ENCODE measurements at places on chromosomes 2 and 18. TPM values are rescaled to one million over a fixed set of nuclear protein-coding genes. Genes with fewer than 3 reads are reported as not detected.

DNA sequence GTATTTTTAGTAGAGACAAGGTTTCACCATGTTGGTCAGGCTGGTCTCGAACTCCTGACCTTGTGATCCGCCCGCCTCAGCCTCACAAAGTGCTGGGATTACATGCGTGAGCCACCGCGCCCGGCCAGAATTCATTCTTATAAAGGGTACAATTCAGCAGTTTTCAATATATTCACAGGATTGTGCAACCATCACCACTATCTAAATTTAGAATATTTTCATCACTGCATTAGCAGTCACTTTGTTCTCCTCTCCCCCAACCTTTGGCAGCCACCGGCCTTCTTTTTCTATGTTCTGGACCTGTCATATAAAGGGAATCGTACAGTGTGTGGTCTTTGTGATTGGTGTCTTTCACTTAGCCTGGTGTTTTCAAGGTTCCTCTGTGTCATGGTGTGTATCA is 40.7 kb downstream of the TCF7L1 start:
- no peak for DNase-seq

- no peak for DNase-seq
These were observed 57.1 kb downstream of the TRABD2A start for GRCh38 chr2:84823788-84824187.

GRCh38 chr2:34105006-34105767 is 506.1 kb upstream of the FAM98A start:
- no peak for DNase-seq

DNA sequence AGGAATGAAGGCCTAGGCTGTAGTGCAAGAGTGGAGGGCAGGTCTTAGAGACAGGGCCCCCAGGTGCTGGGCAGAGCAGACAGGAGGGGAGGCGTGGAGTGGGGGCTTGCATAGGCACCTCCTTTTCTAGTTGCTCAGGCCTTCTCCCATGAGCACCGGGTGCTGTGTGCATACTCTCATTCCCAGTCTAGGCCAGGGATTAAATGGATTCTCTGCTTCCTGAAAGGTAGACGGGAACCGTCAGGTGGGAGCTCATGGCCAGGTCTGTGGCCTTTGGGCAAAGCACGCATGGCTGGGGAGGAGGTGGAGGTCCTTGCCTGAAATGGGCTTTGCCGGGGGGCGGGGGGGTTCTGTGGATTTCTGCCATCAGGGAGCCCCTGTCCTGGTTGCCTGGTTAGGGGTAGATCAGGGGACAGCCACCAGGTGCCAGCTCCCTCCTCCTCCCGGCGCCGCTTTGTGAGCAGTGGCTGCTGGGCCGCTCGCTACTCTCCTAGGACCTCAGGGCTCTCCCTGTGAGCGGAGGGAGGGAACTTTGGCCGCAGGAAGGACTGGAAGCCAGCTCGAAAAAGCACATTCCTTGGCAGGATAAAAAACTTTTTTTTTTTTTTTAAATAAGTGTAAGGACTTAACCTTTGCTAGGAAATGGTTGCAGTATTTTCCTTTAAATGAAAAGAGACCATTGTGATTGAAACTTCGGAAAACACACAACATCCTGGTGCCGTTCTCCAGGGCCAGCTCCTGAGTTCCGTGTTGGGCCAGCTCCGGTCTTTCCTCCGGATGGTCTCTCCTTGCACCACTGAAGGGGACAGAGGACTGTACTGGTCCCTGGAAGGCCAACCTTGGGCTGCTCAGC is 82.8 kb upstream of the HAAO start:
- no peak for DNase-seq

The DPP10 gene
- total RNA-seq = not detected

The ANKRD36 gene
- total RNA-seq = 76.6 TPM

Data from B cell (primary cell).